ENCODE measurements at places on chromosomes 6 and 20.

- DNase-seq = no peak
Observed at GRCh38 chr20:44969300-44969894, 3.1 kb downstream of the STK4 start.

DNA sequence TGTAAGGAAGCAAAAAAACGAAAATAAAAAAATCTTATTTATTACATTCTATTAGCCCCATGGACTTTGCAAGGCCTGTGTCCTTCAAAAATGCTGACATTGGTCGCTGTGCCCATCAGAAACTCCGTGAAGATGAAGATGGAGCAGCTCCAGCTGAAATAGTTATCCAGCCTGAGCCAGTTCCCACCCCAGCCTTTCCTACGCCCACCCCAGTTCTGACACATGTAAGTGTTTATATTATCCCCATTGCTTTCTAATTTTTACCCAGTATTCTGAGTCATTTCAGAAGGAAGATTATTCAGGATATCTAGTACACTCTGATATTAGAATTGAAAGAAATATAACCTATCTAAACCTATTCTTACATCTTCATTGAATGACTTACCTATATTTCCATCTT, 217.7 kb downstream of the ARHGAP18 start:
- no peak for DNase-seq

- no peak for DNase-seq
Observed at GRCh38 chr6:139050770-139051313, 22.3 kb downstream of the ABRACL start.

DNA sequence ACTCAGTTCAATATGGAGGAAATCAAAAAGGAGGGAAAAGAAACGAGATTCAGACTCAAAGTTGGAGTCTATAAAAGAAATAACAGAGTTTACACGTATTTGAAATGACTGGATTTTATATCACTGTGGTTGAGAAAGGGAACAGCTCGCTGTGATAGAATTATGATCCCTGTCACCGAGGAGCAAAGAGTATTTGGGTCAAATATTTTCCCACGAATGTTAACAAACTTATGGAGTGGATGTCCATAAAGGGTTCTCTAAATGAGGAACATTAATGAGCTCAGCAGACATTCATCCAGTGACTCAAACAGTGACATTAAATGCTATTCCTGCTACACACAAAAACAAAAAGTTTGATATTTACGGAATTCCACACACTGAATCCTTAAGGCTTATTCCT, 57.9 kb downstream of the FHL5 start:
- DNase-seq = no peak

DNA sequence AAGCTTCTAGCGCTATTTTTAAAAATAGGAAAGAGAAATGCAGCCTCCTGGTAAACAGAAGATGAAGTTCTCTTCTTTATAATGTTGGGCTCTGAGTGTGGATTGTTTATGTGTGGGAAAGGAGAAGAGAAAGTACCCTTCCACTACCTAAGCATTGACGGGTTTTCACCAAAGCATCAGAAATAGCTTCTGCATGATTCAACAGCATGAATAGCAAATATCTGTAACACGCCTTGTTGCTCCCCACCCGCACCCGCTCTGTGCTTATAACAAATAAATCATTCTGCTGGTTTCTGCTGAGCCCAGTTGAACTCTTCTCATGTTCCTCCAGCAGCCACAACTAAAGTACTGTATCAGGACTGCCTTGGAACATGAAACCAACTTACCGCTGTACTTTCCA, 20.7 kb downstream of the TXLNB start:
- DNase-seq = no peak
